ENCODE measurements at places on chromosomes 1 and 21.

DNA sequence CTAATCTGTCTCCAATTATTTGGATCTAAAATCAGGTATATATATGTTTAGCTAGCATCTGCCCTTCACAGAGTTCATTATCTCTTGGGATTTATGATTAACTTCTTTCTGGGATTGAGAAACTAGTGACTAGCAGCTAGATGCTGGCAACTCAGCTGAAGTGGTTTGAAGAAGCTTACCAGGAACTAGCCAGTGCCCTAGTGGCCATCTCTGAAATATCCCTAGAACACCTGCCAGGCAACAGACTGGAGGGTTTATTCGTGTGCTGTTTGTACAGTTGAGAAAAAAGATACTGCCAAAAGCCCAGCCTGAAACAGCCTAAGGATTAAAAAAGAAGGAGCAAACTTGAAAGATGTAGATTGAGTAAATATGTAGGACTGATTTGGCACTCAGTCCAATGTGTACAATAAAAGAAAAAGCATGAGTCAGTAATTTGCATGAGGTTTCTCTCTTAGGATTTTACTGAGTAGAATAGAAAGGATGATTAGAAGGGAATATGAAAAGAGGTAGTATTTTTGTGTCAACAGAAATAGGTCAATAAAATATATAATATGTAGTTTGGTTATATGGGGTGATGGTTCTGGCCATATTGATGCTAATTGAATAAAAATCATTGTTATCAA lies 1144.6 kb upstream of the ADGRL2 start:
- DNase-seq: peak; percentile 43

- DNase-seq: no peak
Measured at GRCh38 chr1:206578068-206578977, 33.9 kb downstream of the EIF2D start.

DNA sequence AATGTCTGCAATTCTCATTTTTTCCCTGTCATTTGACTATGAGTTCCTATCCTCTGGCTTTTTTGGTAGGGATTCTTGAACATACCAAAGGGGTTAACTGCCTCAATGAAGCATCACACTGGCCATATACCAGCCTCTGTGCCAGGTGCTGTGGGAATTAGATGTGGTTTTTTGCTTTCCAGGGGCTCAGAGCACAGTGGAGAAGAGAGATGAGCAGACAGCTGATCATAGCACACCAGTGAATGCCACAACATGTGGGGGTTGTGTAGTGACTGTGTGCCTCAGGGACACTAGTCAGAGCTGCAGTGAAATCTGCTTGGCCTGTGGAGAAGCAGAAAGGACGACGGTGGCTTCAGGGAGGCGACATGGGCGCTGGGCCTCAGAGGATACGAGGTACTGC lies 30.8 kb downstream of the HLX start:
- DNase-seq: no peak

- DNase-seq: no peak
Measured at GRCh38 chr21:31967334-31967733, 94.5 kb downstream of the HUNK start.

GRCh38 chr1:154418923-154419619 lies 13.9 kb downstream of the IL6R start:
- DNase-seq: no peak

- DNase-seq: no peak
Measured at GRCh38 chr1:234127026-234127671, 222.7 kb downstream of the SLC35F3 start.

- DNase-seq: no peak
Measured at GRCh38 chr21:45589686-45590245, 47.5 kb upstream of the SLC19A1 start.

GRCh38 chr1:153869486-153869885 lies 53.3 kb downstream of the GATAD2B start:
- DNase-seq: no peak

DNA sequence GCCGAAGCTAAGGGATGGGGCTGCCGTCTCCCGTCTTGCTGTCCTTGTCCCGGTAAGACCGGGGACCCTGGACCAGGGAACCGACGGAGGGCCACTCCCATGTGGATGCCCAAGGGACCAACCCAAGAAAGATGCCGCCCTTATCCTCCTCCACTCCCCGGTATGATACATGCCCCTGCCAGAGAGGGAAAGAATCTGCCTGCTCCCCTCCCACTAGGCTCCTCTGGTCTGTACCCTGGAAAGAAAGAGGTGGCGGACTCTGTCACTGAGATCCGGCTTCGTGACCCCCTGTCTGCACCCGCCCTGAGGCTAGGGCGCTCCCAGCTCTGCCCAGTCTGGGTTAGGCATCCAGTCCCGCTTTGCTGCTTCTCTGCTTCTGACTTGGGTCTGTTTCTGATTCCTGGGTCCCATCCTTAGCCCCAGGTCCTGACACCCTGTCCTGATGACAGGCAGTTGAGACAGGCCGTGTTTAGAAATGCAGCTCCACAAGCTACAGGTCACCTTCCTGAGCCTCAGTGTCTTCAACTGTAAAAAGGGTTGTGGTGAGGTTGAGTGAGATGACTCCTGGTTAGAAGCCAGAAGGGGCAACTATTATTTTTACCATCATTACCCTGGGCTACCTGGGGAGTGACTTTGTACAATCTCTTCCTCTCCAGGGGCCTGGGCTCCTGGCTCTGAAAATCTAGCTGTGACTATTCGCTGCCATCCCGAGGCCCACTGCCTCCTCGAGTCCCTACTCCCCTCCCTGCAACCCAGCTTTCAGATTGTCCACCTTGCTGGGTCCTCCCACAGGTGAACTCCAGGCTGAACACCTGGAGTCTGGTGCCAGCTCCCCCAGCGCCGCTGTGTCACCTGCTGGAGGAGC lies 3.7 kb downstream of the MATN1 start:
- no peak for DNase-seq

- DNase-seq: no peak
Measured at GRCh38 chr1:110643879-110644472, 30.8 kb downstream of the KCNA3 start.

DNA sequence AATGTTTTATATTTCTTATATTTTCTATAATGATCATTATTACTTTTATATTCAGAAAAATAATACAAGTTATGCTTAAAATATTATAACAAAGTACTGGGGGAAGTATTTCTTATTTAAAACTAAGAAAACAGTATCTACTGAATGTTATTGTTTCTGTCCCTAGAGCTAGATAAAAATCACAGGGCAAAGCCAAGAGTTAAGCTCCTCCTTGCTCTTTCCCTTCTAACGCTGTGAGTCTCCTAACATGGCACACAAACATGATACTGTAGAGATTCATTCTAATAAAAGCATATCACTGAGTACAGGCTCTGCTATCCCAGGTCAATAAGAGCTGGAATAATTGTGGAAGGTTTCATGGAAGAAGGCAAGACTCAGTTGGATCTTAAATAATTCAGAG lies 53.4 kb downstream of the PTPN14 start:
- DNase-seq: no peak

GRCh38 chr1:235266325-235266724 lies 61.7 kb downstream of the ARID4B start:
- DNase-seq: no peak

DNA sequence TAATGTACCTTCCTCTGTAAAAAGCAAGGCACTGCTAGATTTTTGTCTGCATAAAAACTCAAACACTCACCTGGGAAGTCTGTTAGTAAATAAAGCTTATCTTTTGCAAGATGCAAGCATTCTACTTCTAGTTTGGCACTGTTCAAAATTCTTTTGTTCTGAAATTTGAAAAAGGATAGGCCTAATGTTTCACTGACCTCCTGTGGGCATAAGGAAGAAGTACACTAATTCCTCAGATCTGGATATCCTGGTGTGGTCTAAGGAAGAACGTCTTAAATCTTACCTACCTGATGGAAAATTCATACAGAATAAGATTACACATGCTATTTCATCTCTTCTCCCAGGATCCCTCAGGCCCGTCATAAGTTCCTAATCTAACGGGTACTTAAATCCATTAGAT lies 93.5 kb upstream of the CAMK1G start:
- DNase-seq: no peak

DNA sequence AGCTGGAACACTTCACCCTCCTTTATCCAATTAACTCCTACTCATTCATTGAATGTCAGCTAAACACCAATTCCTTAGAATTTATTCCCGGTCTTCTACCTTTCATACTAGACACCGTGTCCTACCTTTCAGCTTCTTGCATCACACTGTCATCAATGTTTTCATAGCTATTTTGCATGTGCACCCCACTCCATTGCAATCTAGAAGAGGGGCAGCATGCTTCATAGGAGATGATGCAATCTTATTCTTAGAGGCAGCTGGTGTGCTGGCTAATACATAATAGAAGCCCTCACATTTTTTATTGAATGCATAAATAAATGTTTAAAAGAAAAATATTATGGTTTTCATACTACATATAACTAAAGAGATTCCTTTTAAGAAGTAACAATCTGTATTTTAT lies 123.6 kb downstream of the DSCAM start:
- DNase-seq: no peak

- DNase-seq: peak; percentile 43
Measured at GRCh38 chr1:228697207-228698016, 37.9 kb upstream of the RHOU start.

DNA sequence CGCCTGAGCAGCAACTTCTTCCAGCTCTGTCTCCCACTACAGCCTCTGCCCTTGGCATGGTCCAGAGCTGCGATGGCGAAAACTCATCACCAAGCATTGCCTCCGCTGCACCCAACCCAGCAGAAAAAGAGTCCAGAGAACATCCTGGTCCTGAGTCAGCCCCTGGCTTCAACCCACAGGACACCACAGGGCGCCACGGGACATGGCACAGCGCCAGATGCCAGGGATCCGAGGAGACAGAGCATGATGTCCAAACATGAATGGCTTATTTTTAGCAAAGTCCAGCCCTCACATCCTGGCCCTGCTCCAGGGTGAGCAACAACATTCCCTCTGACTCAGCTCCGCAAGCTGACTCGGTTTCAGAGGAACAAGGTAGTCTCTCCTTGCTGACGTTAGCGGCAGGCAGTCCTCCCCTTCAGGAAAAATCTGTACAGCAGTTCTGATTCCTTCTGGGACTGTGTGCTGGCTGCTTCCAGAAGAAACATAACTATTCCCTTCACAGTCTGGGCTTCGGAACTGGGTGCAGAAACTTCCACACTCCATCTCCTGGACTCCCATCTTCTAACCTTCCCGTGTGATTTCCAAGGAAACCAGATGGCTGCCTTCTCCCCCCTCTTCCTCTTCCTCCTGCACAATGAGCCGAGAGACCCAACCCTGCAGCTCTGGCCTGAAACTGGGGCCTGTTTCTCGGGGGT lies 131.3 kb downstream of the TOMM20 start:
- DNase-seq: peak; percentile 99

GRCh38 chr1:50667272-50667671 lies 244.0 kb upstream of the DMRTA2 start:
- DNase-seq: no peak

DNA sequence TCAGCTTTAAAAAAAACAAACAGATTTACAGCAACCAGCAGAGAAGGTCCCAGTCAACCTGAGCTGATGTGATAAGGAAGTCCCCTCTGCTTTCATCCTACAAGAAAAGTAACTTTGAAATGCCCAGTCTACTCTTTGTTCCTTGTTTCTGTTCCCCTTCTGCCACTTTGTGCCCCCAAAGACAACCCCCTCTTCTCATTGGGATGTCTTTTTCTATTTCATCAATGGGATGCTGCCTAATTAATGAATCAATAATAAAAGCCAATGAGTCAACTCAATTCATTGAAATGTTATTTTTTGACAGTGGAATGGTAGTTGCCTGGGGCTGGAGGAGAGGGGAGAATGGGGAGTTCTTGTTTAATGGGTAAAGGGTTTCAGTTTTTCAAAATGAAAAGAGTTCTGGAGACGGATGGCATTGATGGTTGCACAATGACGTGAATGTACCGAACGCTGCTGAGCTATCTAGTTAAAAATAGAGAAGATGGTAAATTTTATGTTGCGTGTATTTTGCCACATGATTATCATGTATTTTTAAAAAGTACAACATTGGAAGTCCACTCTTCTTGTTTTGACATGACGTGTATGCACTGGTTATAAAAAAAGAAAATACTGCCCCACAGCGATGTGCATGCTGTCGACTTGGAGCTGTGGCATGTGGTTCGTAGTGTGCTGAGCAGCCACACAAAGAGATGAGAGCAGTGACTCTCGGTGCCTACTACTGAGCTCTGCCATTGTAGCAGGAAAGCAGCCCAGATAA lies 22.4 kb upstream of the PADI2 start:
- DNase-seq: no peak

DNA sequence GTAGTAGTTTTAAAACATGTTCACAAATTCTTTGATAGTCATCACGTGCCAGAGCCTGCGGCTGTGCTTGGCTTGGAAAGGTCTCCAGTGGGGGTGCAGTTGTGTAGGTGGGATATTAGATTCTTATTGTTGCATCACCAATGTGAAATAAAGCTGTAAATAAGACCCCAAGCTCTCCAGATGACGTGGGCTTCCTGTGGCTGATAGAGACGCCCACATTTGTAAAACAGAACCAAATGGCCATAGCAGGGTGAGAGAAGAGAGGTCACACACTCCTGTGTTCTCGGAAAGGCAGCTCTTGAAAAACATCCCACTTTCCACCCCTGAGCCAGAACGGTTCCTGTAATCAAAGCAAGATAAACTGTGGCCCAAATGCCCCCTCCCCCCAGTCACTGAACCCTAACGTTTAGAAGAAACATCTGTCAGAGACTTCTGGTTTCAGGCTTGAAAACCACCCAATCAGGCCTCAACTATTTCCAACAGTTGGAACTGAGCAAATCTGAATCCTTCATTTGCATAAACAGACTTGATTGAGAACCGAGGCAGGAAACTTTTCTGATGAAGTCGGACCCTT lies 6.6 kb upstream of the NTPCR start:
- no peak for DNase-seq

GRCh38 chr21:30194701-30195299 lies 21.1 kb downstream of the CLDN8 start:
- DNase-seq: peak; percentile 33

GRCh38 chr21:25881524-25882376 lies 147.0 kb downstream of the GABPA start:
- peak; percentile 50 for DNase-seq

GRCh38 chr1:187129132-187129531 lies 300.4 kb downstream of the PLA2G4A start:
- no peak for DNase-seq
